ENCODE measurements at places on chromosomes 3 and 15.

- DNase-seq, result no peak
Observed at GRCh38 chr3:126216416-126216815, 36.0 kb upstream of the ALDH1L1 start.

- DNase-seq, result no peak
Observed at GRCh38 chr3:141336672-141337522, 31.4 kb upstream of the ZBTB38 start.

GRCh38 chr3:48855681-48856447 is 8.2 kb upstream of the PRKAR2A start:
- no peak for DNase-seq

GRCh38 chr3:30729512-30729911 is 123.1 kb downstream of the TGFBR2 start:
- DNase-seq, result no peak

GRCh38 chr3:48464713-48465221 is 18.2 kb downstream of the ATRIP start:
- DNase-seq, result no peak

All from stimulated activated CD4-positive, alpha-beta T cell treated with anti-CD3 and anti-CD28 coated beads, Interleukin-2, amount 100 ng/mL, for 24 hours (primary cell).